ENCODE measurements at places on chromosomes 3 and 15.

GRCh38 chr15:85480923-85481322 is 100.5 kb downstream of the AKAP13 start:
- no peak for DNase-seq

DNA sequence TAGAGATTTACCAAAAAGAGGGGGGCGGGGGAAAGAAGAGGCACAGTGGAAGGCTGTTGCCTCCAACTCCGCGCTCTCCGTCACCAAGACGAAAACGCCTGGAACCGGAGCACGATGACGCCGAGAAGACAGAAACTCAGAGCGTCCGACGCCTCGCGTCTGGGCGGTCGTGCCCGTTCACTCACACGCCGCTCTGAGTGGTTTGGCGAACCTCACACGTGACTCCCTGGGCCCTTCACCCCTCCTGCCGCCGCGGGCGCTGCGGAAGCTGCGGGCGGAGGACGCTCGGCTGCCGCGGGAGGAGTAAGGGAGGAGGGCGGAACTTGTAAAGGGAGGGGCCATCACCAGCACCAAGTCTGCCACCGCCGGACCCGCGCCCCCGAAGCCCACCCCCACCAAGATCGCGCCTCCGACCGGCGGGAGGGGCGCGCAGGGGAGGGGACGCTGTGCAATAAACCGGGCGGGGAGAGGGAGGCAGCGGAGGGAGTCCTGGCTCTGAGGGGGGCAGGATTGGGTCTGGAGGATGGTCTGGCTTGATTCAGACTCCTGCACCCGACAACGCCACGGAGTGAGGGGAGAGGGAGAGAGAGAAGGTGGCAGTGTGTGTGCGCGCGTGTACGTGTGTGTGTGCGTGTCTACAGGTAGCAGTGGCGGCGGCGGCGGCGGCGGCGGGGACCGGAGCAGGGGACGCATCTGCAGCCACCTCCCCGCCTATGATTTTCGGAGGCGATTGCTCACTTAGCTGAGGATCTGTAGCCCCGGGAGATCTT is 1.9 kb upstream of the NLGN1 start:
- DNase-seq = peak; percentile 74

- DNase-seq = no peak
Observed at GRCh38 chr3:101611023-101611422, 37.0 kb downstream of the PCNP start.

DNA sequence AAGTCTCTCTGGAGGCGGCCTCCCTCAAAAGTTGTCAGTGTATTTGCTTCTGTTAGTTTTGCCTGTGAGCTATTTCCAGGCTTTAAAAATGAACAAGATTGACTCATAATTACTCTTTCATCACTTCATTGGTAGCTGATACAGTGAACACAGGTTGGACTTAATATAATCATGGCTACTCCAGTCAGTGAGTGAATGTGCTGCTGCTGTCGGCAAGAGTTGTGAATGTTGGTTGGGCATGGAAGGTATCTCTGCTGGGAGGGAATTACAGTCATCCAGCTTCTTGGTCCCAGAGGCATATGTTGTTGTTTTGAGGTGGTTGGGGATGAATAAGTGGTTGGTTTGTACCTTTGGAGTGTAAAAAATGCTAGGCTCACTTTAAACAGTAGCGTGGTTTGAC is 11.5 kb downstream of the TCF12 start:
- no peak for DNase-seq

DNA sequence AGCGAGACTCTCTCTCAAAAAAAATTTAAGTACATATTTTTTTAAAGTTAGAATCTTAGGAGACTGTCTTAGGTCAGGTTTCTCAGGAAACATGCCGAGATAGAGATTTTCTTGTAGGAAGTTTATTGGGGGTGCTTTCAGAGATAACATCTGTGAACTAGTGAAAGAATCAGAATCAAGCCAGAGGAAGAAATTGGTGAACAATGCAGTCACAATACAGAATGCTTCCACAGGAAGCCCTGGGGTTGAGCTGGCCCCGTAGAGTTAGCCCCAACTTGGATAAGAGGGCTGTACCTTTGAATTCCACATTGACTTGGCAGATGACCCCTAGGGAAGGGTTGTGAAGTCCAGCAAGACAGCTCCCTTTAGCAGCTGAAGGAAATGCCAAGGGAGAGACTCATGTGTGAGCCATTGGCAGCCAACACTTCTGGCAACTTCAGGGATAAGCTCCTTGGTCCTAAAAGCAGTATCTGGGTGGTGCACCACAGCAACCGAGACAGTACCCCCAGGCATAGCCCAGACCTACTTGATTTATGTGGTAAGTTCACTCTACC is 7.1 kb upstream of the PLCB2 start:
- DNase-seq = no peak

DNA sequence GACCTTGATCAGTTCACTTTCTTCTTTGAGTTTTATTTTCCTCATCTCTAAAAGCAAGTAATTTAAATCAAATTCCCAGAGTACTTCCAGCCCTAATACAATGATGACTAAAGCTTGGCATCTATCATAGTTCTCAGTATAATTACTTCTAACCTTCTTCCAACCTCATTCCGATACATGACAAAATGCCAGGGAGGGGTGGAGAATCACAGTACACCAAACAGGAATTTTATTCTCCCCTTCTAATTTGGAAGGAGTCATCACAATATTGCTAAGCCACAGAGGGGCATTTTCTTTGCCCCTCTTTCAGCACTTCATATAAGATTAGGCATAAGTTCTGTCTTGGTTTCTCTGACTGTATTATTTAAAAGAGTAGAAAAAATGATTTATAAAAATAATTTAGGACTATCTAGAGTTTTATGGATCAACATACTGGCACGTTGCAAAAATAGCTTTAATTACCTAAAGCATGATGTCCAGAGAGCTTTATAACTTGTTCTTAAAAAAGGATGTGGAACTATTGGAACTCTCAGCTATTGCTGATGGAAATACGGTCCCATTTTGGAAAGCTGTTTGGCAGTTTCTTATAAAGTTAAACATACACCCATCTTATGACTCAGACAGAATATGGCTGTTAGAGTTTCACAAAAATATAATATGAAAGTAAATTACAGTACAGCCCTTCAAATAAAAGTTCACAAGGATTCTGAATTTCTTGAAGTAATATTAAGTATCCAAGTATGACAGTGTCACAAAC is 86.9 kb upstream of the UBE2E2 start:
- no peak for DNase-seq

- DNase-seq = no peak
Observed at GRCh38 chr3:150577855-150578254, 25.3 kb upstream of the SELENOT start.

DNA sequence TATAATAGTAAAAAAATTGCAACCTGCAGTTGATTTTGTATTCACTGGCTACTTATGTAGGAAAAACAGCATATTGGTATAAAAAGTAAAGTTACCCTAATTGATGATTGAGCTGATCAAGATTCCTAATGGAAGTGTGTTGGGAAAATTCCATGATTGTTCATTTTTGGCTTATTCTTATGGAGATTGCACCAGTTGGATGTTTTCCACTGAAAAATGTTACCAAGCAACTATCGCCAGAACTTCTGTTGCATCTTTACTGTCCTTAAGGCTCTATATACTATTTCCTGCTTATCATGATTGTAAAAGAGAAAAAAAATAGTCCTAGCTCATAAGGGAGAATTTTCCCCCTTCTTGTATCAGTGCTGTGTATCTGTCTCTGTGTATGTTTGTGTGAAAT is 48.6 kb downstream of the SLC25A26 start:
- no peak for DNase-seq

- DNase-seq = no peak
Observed at GRCh38 chr15:66132251-66132816, 121.2 kb downstream of the MEGF11 start.

DNA sequence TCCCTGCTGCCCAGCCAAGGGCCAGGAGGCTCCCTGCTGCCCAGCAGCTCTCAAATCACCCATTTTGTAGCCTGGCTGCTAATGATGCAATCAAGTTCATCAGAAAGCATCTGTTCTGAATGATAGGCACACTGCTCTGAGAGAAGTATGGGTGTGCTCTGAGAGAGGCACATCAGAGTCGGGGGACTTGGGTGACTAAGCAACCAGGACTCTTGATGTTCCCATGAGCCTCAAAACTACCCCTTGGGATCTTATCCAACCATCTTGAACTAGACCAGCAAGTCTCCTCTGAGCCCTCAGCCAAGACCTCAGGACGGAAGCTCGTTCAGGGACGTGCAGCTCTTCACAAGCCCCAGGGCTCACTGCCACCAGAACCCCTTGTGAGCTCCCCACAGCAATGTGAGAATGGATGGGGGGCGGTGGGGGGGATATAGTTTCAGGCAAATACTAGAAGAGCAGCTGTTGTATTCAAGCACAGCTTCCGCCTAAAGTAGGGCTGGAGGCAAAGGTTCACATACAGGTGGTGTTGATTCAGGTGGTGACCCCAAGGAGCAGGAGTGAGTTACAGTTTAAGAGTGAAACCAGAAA is 52.2 kb upstream of the HES1 start:
- DNase-seq = no peak

GRCh38 chr3:143343944-143344343 is 224.4 kb downstream of the CHST2 start:
- DNase-seq = no peak

- DNase-seq = no peak
Observed at GRCh38 chr3:118705487-118706219, 329.0 kb downstream of the IGSF11 start.

DNA sequence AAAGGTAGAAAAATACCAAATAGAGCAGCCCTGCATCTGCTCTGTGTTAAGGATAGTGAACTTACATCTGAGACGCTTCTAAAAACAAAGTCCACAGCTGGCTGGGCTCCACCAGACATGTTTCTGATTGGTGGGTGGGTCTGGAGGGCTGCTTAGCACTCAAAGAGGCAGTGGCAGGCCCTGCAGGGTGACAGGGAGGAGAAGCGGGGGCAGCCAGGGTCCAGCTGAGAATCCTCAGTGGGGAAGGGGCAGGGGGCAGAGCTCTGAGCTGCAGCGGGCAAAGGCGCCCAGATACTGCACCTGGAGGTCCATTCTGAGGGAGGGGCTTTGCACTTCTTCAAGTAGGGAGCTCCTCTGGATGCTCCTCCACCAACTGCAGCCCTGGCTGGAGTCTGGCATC is 28.1 kb downstream of the PRR23E start:
- no peak for DNase-seq

- peak; percentile 30 for DNase-seq
Observed at GRCh38 chr15:64070965-64071851, 22.4 kb downstream of the CIAO2A start.

- DNase-seq = no peak
Observed at GRCh38 chr15:90906181-90906849, 3.2 kb downstream of the MAN2A2 start.

DNA sequence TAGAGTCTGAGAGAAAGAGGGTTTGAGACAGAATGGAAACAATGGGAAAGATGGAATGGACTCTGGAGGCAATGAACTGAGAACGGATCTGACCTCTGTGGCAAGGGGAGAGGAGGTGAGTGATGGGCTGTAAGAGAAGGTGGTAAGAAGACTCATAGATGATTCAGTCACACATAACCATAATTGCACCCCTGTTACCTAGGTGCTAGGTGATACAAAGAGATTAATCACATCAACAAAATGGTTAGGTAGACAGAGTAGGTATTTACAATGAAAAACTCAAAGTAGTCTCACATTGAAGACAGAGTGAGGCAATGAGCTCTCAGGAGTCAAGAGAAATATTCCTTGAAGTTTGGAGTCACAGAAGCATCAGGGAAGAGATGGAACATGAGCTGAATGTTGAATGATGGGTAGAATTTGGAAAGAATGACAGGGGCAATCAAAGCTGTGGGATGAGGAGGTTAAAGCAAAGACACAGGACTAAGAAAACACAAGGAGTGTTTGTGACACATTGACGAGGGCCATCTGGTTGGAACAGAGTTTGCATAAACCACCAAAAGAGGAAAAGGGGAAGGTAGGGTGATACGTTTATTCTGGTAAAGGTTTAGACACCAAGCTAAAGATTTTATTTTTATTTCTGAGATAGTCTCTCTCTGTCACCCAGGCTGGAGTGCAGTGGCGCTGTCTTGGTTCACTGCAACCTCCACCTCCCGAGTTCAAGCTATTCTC is 32.7 kb downstream of the MME start:
- no peak for DNase-seq

- no peak for DNase-seq
Observed at GRCh38 chr3:192022412-192022811, 561.4 kb downstream of the PYDC2 start.

GRCh38 chr15:78054966-78055365 is 22.5 kb downstream of the TBC1D2B start:
- DNase-seq = no peak

DNA sequence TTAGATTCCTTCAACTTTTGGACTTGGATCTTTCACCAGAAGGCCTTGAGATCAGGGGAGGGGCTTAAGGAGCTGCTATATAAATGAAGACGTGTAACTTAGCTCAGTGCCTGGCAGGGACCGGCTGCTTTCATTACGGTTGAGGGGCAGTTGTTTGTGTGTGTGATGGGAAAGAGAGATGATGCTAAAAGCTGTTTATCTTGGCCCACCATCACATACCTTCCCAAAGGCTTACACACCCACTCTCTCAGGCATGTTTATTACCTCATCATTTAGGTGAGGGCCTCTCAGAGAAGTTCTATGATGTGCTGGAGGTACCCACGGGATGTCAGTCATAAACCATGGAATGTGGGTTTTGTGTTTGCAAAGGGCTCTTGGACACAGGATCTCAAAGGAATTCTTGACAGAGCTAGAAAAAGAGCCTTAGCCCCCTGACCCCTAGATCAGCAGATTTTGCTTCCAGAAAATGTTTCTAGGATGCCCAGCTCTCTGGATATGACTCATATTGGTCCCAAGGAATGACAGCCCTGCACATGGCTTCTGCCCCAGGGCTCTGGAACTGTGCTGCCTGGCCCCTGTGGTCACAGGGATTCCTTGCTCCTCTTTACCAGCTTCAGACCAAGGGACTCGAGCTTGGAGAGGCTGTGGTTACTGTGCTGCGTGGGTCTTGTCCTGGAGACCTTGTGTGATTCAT is 15.9 kb upstream of the SMAD3 start:
- DNase-seq = peak; percentile 77

DNA sequence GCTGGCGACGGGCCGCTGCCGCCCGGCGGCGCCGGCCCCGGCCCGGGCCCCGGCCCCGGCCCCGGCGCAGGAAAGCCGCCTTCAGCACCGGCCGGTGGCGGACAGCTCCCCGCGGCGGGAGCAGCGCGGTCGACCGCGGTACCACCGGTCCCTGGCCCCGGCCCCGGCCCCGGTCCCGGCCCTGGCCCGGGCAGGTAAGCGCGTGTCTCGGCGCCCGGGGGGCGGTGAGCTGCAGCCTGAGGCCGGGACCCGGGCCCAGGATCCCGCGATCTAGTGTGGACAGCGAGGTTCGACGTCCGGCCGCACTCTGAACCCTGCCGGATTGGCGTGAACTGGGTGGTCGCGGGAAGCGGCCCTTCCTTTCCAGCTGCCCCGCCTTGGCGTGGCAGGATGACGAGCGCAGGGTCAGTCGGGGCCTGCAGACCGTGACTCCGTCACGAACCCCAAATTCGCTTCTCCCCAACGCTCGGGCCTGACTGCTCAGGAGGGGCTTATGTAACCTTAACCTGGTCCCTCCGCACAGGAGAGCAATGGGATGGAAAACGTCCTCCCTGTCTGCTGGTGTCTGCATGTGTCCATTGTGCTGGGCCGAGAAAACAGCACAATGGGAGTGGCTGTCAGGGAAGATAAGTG is 472 bp downstream of the BSN start:
- DNase-seq = peak; percentile 39

GRCh38 chr15:89330881-89331595 is 3.6 kb downstream of the POLG start:
- DNase-seq = no peak

GRCh38 chr15:98764291-98764690 is 116.0 kb downstream of the IGF1R start:
- no peak for DNase-seq
